ENCODE measurements at places on chromosomes 4 and X.

- DNase-seq, result no peak
Measured at GRCh38 chrX:133868682-133869081, 116.7 kb downstream of the GPC3 start.

DNA sequence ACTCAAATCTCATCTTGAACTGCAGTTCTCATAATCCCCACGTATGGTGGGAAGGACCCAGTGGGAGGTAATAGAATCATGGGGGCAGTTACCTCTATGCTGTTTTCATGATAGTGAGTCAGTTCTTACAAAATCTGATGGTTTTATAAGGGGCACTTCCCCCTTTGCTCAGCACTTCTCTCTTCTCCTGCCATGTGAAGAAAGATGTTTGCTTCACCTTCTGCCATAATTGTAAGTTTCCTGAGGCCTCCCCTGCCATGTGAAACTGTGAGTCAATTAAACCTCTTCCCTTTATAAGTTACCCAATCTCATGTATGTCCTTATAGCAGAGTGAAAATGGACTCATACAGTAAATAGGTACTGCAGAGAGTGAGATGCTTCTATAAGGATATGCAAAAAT lies 1050.6 kb upstream of the GRIA3 start:
- no peak for DNase-seq

GRCh38 chr4:10413177-10413576 lies 44.0 kb downstream of the ZNF518B start:
- no peak for DNase-seq

DNA sequence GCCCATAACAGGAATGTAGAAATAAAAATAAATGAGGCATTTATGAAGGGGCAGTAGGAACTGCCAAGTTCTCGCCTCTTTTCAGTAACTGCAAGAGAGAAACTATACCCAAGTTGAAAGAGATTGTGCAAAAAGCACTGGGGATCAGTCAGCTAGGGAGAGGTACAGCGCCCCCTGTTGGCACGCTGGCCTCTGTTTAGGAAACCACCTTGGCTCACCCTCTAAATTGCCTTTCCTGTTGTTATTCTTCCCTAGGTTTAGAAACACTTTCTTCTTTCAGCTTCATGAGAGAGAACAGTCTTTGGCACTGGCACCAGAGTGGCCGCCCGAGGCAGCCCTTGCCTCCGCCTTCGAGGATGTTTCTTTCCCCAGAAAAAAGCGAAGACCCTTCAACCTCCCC lies 348.5 kb downstream of the MID1IP1 start:
- peak; percentile 32 for DNase-seq

- no peak for DNase-seq
Measured at GRCh38 chr4:167606551-167606950, 372.3 kb upstream of the SPOCK3 start.

GRCh38 chr4:113433536-113434246 lies 327.8 kb downstream of the CAMK2D start:
- DNase-seq, result no peak

GRCh38 chr4:159334461-159334860 lies 231.6 kb downstream of the RAPGEF2 start:
- no peak for DNase-seq

DNA sequence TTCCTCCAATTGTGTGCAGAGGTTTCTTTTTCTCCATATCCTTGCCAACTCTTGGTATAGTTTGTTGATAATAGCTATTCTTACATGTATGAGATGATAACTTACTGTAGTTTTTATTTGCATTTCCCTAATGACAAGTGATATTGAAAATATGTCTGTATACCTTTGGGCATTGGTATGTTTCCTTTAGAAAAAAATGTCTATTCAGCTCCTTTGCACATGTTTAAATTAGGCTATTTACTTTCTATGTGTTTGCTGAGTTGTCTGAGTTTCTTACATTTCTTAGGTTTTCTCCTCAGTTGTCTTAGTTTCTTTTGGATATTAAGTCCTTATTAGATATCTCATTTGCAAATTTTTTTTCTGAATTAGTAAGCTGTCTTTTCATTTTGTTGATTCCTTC lies 487.3 kb upstream of the EPHA5 start:
- DNase-seq, result no peak

- peak; percentile 55 for DNase-seq
Measured at GRCh38 chr4:10093801-10094552, 22.6 kb downstream of the WDR1 start.

DNA sequence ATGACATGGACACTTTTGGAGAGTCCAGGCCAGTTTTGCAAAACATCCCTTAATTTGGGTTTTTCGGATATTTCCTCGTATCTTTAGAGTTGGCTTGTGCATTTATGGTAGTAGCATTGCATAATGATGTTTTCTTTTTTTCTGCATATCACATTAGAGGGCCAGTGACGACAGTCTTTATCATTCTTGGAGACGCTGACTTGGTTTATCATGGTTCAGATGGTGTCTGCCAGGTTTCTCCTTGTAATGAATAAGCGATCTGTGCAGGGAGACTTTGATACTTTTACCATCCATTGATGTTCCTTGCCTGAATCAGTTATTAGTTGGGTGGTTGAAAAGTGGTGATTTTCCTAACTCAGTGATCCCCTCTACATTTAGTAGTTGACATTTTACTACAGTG lies 46.6 kb downstream of the KIAA0232 start:
- no peak for DNase-seq

- DNase-seq, result no peak
Measured at GRCh38 chr4:141246243-141246642, 25.5 kb downstream of the ZNF330 start.

DNA sequence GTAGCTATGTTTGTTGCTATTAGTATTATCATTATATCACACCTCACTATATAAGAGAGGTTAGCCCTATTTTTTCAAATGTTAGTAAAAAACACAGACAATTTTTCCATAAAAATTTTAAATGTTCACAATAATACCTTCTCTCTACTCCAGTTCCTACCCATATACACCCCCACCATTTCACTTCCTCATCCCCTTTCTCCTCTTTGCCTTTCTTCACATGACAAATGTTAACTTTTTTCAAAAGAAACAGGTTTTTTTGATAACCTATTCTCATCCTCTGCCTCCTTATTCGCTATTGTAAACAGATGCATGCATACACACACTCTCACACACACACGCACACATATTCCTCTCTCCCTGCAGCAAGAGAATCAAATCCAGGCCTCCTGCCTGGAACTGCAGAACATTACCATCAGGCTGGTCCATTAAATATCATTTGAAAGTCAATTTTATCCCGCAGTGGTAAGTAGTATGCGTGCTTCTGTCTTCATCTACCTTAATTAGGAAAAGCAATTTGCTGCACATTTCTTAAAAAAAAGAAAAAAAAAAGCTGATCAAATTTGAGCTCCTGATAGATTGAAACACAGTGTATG lies 55.5 kb downstream of the MID1IP1 start:
- no peak for DNase-seq

DNA sequence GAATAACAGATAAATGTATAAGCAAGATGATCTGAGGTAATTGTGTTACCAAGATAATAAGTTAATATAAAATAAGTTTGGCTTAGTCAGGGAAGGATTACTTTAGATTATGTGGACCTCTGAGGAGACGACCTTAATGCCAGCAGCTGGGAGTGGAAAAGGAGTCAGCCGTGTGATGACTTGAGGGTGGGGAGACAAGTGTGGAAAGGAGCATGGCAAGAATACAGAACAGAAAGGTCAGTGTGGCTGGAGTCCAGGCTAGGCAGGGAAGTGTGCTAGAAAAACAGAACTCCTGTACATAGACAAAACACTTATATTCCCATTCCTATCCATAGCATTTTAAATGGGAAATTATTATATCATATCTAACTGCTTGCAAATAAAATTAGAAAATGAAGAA lies 138.8 kb downstream of the PDLIM5 start:
- no peak for DNase-seq

DNA sequence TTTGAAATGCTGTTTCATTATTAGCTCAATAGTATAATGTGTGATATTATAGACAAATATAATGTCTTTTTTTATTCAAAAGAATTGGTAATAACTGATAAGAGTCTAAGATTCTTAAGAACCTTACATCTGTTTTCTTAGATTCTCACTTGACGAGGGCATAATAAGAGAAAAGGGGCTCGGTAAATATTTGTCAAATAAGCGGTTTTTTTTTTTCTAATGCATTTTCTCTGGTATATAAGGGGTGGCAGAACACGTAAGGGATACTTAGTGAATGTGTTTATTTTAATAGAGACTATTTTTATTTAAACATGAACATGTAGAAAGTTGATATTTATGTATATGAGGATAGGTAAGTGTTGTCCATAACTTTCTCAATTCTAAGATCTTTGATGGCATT lies 200.6 kb downstream of the RAPGEF2 start:
- DNase-seq, result no peak

GRCh38 chr4:15375667-15376066 lies 52.2 kb upstream of the C1QTNF7 start:
- DNase-seq, result no peak

GRCh38 chr4:89754531-89754930 lies 82.4 kb downstream of the SNCA start:
- DNase-seq, result no peak

DNA sequence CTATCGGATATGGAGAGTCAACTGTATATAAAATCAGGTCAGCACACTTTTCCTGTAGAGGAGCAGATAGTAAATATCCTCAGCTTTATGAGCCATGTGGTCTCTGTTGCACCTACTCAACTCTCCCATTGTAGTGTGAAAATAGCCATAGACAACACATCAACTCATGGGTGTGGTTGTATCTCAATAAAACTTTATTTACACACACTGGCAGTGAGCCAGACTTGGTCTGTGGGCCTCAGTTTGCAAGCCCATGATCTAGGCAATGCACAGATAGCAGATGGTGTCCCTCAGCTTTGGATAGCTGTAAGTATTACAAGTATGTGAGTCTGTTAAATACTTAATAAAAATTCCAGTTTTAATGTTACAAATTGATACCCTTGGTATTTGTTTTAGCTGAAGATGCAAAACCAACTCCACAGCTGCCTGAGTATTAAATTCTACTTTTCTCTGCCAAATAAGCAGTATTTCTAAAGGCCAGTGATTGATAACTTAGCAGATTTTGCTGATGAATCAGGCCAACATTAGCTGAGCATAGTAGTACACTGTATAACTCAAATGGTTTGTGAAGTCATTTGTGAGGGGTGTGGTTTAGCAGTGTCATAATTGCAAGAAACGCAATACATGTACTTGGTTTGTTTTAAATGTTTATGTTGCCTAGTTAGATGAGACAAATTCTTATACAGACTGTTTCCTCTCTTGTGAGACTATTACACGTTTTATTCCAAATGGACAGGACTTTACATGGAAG lies 87.3 kb downstream of the GPR143 start:
- DNase-seq, result no peak

DNA sequence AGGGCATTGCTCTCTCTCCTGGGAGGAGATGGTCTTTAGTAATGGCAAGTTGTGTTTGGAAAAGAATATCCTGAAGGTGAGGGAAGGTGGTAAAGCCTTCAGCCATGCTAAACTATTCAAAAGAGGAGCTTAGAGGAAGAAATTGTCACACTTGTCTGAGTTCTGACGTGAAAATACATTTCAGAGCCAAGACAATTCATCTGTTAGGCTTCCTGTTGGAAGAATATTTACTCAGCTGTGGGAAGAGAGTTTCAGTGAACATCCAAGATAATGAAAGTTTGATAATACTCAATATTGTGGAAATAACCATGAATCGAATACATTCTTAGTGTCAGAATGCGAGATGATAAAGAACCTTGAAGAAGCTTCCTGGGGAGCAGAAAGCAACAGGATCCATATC lies 143.3 kb downstream of the GPAT3 start:
- DNase-seq, result no peak

- DNase-seq, result no peak
Measured at GRCh38 chr4:158741326-158742021, 18.3 kb upstream of the PPID start.

- DNase-seq, result no peak
Measured at GRCh38 chrX:53280331-53281320, 758 bp downstream of the IQSEC2 start.

- no peak for DNase-seq
Measured at GRCh38 chr4:77931452-77932135, 69.0 kb downstream of the MRPL1 start.

GRCh38 chr4:138898282-138898681 lies 117.3 kb upstream of the NOCT start:
- DNase-seq, result no peak

- no peak for DNase-seq
Measured at GRCh38 chrX:136203951-136204350, 47.2 kb downstream of the MAP7D3 start.

DNA sequence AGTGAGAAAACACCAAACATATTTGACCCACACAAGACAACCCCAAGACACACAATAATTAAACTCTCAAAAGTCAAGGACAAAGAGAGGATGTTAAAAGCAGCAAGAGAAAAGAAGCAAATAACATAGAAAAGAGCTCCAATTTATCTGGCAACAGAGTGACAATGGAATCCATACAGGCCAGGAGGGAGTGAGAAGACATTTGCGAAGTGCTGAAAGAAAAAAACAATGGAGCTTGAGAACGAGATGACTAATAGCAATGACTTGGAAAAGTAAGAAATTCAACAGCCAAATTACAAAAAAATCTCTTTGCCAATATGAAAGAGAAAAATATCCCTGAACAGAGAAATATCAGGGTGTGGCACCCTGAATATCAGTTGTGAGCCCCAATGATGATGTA lies 61.6 kb downstream of the MAD2L1 start:
- no peak for DNase-seq

- DNase-seq, result no peak
Measured at GRCh38 chrX:574830-575229, 55.8 kb upstream of the SHOX start.

DNA sequence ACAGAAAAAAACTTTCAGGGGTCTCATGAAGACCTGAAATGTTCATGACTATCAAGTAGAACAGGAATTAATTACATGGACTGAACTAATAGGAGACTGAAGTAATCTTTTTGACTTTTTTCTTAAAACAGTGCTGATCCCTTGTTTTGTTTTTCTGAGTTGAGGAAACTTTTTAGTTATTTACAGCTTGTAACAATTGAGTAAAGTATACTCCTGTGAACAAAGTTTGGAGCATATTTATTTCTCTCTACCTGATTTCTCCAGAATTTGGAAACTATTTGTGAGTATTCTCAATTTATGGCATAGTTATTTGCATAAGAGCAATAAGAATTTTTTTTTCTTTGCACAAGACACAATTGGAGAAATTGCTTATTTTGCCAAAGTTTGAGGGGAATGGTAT lies 64.8 kb downstream of the PCDH18 start:
- DNase-seq, result no peak

- DNase-seq, result no peak
Measured at GRCh38 chrX:133171962-133172708, 46.0 kb downstream of the TFDP3 start.

DNA sequence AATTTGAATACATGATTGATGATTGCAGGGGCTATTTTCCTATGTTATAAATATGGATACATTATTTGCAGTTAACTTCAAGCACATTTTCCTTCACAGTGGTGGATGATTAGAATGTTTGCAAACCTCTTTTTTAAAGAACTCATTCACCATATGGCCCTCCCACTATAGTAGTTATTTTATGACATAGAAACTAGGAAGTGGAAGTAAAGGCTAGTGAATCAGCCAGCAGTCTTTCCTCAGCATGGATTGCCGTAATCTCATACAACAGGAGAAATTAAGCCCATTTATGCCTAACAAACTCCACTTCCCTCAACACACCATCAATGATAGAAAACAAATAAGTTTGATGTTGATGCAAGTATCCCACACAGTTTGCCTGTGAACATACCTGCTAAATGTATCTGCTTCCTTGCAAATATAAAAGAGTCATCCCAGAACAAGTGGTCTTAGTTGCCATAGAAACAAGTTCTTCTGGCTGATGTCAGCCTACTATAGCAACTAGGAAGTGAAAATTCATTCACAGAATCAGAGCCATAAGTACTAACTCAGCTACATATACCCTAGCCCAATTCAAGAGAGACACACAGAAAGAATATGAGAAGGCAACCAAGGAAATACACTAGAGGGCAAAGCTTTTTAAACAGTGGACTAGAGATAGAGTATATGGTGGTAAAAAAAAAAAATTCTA lies 100.9 kb upstream of the RADX start:
- no peak for DNase-seq

All from stimulated activated CD4-positive, alpha-beta T cell treated with anti-CD3 and anti-CD28 coated beads, TNF-alpha, amount 100 ng/mL, for 24 hours (primary cell).